ENCODE measurements at places on chromosomes 12 and 14.

DNA sequence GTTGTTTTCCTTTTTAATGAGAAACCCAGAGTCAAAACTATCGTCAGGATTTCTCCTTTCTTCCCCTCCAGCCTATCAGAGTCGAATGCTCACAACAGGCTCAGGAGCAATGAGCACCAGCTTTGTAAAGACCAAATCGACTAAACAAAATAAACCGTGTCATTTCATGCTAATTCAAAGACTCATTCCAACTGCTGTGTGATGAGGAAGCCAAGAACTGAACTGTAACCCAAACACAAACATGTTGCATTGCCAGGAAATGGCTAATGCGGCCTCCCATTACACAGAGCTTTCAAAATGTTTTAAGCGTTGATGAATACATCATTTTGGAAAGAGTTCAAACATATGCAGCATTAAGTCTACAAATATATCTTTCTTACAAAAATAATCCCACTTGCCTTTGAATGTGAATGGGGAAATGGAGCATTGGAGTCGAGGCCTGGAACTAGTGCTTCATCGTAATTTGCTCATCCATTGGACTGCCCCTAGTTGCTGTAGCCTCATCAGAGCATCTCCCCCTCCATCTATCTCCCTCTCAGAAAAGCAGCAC, 349.5 kb downstream of the GXYLT1 start:
- no peak for DNase-seq

DNA sequence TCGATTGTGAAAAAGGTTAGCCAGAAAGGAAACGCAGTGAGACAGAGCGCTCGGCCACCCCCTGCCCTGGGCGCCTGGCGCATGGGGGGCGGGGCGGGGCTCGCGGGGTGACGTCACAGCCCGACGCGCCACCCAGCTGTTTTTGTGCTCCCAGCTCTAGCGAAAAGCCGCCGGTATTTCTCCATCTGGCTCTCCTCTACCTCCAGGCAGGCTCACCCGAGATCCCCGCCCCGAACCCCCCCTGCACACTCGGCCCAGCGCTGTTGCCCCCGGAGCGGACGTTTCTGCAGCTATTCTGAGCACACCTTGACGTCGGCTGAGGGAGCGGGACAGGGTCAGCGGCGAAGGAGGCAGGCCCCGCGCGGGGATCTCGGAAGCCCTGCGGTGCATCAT, at the start of gene GABARAPL1:
TSS of gene GABARAPL1 (plus strand) at position 139 of the 393 bp plus-strand sequence. CDS start at position 392, 253 bp downstream.
- DNase-seq: peak; percentile 49

DNA sequence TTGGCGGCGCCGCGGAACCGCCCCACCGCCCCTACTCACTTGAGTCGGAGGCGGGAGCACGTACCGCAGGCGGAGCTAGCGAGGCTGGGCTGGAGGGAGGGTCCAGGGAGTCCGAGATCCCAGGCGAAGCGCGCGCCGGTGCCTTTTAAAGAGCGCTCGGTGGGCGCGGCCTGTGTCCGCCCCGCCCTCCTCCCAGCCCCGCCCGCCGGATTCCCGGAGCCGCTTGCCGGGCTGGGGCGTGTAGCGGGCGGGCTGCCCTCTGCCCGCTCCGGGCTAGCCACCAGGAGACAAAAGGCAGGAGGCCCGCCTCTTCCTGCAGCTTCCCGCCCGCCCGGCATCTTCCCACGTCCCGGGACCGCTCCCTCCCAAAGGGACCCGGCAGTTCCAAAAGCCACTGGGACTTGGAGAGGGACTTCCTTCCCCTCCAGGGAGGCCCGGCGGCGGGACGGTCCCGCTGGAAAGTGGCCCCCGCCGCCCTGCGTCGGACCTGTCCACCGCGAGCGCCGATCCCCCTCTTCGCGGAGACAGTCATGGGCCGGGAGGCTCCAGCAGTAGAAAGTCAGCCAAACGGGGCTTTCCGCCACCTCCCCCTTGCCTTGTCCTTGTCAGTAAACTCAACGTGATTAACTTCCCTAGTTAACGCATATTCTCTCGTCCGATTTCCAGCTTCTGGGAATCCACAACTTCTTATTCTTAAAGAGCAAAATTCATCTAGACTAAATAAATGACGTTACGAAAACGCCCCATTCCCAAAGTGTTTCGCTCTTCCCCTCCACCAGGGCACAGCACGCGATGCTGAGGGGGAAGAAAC, at the start of gene CSRP2:
TSS of gene CSRP2 (minus strand) at position 121 of the 811 bp plus-strand sequence. CDS start 12,759 bp downstream, outside the sequence.
- DNase-seq: peak; percentile 73

- DNase-seq: no peak
These were observed 125.3 kb upstream of the HIF1A start for GRCh38 chr14:61569812-61570548.

GRCh38 chr12:26524862-26525465, 308.0 kb downstream of the ITPR2 start:
- no peak for DNase-seq

GRCh38 chr14:51481643-51482042, 170.1 kb upstream of the FRMD6 start:
- no peak for DNase-seq

GRCh38 chr12:65209655-65210043, 40.3 kb downstream of the LEMD3 start:
- no peak for DNase-seq

- no peak for DNase-seq
These were observed 440.8 kb downstream of the EGLN3 start for GRCh38 chr14:33510063-33510481.

DNA sequence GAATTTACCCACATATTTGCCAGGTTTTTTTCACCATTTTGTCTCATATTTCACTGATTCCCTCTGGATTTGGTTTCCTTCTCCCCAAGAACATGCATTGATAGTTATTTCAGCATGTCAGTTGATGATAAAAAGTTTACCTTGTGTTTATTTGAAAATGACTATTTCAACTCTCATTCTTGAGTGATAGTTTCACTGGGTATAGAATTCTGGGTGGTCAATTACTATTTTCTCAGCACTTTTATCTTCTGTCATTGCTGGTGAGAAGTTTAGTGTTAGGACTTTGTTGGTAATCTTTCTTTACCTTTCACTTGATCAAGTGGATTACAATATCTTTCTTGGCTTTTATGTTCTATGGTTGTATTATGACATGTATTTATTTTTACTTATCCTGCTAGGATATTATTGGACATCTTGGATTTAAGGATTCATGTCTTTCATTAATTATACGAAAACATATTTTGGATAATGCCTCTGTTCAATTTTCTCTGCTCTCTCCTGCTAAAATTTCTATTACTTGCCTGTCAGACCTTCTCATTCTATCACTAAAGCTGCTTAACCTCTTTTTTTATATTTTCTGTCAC, 338.6 kb downstream of the MED13L start:
- DNase-seq: no peak

GRCh38 chr14:68043752-68044151, 224.2 kb downstream of the RAD51B start:
- DNase-seq: no peak

- no peak for DNase-seq
These were observed 342.5 kb downstream of the TMEM132D start for GRCh38 chr12:129561304-129561703.

GRCh38 chr12:95336387-95337067, 118.9 kb downstream of the VEZT start:
- no peak for DNase-seq

- DNase-seq: no peak
These were observed 276.8 kb downstream of the ADGRD1 start for GRCh38 chr12:131230340-131231031.

DNA sequence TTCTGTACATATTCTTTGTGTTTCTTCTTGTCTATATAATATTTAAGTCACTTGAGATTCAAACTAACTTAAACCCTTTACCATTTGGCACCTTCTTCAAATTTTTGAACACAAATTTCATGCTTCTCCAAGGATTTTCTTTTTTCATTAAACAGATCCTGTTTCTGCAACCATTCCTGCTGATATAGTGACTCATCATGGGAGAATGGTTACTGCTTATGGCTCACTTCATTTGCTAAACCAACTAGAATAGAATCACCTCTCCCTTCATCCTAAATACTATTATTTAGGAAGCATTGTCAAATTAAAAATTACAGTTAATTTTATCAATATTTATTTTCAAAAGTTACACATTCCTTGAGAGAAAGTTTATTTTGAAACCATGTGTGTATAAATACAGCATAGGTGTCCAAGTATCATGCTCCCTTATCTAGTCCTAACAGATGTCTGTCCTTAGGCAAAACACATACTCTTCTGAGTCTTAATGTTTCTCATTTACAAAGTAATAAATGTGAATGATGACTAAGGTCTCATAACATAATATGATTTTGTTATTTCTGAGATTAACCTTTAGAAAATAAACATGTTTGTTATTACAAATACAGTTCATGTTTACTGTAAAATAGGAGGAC, 40.7 kb downstream of the PLCZ1 start:
- no peak for DNase-seq

- DNase-seq: no peak
These were observed 7.2 kb upstream of the PLXNC1 start for GRCh38 chr12:94141004-94141764.

DNA sequence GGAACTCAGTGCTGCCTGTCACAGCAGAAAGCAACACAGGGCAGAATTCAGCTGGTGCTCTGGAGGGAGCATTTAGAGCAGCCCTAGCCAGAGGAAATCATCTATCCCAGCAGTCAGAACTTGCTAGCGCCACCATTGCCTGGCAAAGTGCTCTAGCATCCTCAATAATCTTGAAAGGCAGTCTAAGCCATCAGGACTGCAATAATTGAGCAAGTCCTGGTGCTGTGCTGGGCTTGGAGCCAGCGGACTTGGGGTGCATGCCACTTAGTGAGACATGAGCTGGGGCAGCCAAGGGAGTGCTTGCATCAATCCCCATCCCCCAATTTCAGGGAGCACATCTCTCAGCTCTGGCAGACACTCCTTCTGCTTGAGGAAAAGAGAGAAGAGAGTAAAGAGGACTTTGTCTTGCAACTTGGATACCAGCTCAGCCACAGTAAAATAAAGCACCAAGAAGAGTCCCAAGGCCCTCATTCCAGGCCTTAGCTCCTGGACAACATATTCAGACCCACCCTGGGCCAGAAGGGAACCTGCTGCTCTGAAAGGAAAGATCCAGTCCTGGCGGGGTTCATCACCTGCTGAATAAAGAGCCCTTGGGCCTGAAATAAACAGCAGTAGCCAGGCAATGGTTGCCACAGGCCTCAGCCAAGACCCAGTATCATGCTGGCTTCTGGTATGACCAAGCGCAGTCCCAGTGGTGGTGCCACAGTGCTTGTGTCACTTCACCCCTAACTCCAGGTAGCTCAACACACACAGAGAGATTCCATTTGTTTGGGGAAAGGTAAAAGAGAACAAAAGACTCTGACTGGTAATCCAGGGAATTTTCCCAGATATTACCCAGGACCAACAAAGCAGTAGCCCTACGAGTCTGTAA, 44.5 kb upstream of the ZDHHC17 start:
- DNase-seq: no peak
